ENCODE measurements at places on chromosomes 1 and 21. TPM values are rescaled to one million over a fixed set of nuclear protein-coding genes. Genes with fewer than 3 reads are reported as not detected.

The ZNF683 gene
- total RNA-seq = 0.62 TPM

The FCMR gene
- total RNA-seq = 1.6 TPM

- ATAC-seq = peak; percentile 40
These were observed 210.3 kb downstream of the TOMM20 start for GRCh38 chr1:234918181-234918841.

The FNDC5 gene
- 11.3 TPM for total RNA-seq

The ALX3 gene
- total RNA-seq = not detected

The IL12RB2 gene
- 1.7 TPM for total RNA-seq

DNA sequence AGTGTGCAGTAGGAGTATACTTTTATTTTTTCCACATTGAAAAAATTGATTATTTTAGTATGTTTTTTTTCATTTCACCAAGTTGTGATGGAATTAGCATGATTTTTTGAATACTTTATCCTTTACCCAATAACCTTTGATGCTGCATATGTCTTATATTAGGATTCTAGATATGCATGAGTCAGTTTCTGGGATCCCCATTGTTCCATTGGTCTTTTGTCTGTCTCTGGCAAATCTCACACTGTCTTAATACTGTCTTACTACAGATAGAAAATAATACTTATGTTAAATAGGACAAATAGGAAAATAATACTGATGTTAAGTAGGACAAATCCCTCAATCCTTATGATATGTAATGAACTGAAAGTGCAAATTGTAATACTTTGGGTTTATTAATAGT is 54.3 kb upstream of the ASB17 start:
- ATAC-seq = no peak

DNA sequence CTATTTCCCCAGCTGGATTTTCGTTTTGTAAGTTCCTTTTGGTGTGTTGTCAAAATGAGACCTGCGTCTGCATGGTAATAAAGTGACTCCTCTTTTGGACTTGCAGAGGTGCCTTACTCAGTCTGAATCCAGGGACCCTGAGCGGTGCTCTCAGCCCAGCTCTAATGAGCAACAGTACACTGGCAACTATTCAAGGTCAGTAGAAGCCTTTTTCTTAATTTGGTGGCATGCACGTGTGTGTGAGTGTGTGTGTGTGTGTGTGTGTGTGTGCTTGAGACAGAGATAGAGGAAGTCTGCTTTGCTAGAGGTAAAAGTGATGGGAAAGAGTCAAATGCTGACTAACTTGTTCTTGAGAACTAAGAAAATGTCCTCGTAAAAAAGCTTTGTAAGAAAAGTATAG is 105.4 kb downstream of the CD247 start:
- no peak for ATAC-seq

The PLA2G2F gene
- not detected for total RNA-seq

Data from gastroesophageal sphincter (tissue), 4 donors.